Activated T-helper 2 cell treated with anti-CD3 and anti-CD28 coated beads, Interferon-gamma antibody, Interleukin-2, Interleukin-4, amounts not matched to agents 10 μg/mL and 5 μg/mL and 100 μg/mL, durations not matched to agents 14 hours and 24 hours and 36 hours (primary cell): ENCODE measurements at places on chromosomes 7 and 10.

DNA sequence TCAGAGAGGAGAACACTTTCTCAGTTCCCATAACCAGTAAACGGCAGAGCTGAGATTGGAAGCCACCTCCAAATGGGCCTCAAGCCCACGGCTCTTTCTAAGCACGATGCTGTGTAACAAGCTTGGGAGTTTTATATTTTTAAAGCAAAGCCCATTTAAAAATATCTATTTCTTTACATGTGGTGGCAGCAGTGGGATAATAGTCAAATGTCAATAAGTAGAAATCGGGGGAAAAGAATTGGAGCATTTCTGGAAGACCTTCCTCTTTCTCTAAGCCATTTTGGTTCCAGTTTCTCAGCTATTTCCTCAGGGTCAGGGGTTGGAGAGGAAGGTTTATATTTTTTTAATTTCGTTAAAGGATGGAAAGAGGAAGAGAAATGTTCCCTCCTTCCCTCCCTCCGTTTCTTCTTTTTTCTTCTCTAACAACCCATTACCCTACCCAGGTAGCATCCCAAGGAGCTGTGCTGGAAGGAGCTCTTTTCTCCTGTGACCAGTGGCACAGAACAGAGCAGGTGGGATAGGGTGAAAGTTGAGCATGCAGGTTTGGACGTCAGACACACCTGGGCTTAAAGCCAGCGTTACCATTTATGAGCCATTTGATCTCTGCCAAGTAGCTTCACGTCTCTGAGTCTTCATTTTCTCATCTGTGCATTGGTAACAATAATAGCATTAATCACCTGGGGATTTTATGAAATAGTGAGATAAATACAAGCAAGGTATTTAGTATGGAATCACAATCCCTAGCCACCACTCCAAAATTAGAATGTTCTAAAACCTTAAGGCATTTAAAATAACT, 515.7 kb downstream of the RPS24 start:
- H3K36me3 ChIP-seq: no peaks in the 10 kb centered on the region
- no peak for DNase-seq
- H3K4me1 ChIP-seq: peaks cover 2% of the 10 kb centered on the region
- no peak overlapping the region for H3K27ac ChIP-seq
- peaks cover 9% of the 10 kb centered on the region for H3K27me3 ChIP-seq

- no peaks in the 10 kb centered on the region for H3K27me3 ChIP-seq
- no peaks in the 10 kb centered on the region for H3K4me1 ChIP-seq
- no peak overlapping the region for H3K27ac ChIP-seq
- H3K36me3 ChIP-seq: no peaks in the 10 kb centered on the region
These were observed 91.8 kb downstream of the ARHGAP12 start for GRCh38 chr10:31836569-31837406.

- peaks cover 22% of the 10 kb centered on the region for H3K4me1 ChIP-seq
- no peaks in the 10 kb centered on the region for H3K27me3 ChIP-seq
- peaks cover 64% of the 10 kb centered on the region for H3K36me3 ChIP-seq
- DNase-seq: no peak
- no peak overlapping the region for H3K27ac ChIP-seq
These were observed 42.9 kb downstream of the MALSU1 start for GRCh38 chr7:23341846-23342598.

GRCh38 chr7:104848138-104848990, 165.6 kb upstream of the KMT2E start:
- peak; percentile 20 for DNase-seq
- H3K4me1 ChIP-seq: no peaks in the 10 kb centered on the region
- H3K27ac ChIP-seq: no peak overlapping the region
- H3K4me3 ChIP-seq: no peak overlapping the region
- no peaks in the 10 kb centered on the region for H3K36me3 ChIP-seq

DNA sequence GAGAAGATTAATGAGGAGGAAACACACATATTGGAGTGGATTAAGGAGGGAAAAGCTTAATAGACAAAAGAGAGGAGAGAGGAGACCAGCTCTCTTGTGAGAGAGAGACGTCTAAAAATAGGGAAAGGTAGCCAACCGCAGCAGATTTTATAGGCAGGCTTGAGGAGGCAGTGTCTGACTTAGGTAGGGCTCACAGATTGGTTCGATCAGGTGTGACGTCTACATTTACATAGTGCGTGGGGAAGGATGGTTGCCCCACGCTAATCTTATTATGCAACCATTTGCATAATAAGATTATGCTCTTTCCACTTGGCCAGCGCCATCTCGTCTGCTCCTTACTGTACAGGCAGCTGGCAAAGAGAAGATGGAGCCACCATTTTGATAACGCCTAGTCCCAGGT, 122.0 kb downstream of the MARCHF5 start:
- H3K4me1 ChIP-seq: peaks cover 3% of the 10 kb centered on the region
- H3K27me3 ChIP-seq: peaks cover 17% of the 10 kb centered on the region
- no peak for DNase-seq
- H3K36me3 ChIP-seq: no peaks in the 10 kb centered on the region
- H3K27ac ChIP-seq: no peak overlapping the region

- no peaks in the 10 kb centered on the region for H3K36me3 ChIP-seq
- no peak overlapping the region for H3K4me3 ChIP-seq
- peaks cover 20% of the 10 kb centered on the region for H3K27me3 ChIP-seq
- no peak for DNase-seq
- peaks cover 6% of the 10 kb centered on the region for H3K4me1 ChIP-seq
These were observed 224.5 kb upstream of the INHBA start for GRCh38 chr7:41927380-41927779.

DNA sequence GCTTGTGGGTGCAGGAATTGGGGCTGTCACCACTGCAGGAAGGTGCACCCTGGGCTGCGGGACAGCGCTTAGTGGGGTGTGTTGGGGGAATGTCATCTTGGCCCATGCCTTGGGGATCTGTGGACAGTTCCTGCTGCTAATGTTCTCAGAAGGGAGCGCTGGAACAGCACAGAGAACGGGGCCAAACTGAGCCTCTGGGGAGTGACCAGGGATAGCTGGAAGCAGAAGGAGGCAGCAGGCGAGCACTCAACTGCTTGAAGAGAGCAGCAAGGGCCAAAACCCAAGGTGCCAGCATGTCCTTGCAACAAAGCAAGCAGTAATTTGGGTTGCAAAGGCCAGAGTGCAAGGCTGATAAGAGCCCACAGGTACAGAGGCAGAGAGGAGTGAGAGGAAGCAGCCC, 31.3 kb upstream of the WDFY4 start:
- H3K27me3 ChIP-seq: peaks cover 28% of the 10 kb centered on the region
- DNase-seq: no peak
- no peaks in the 10 kb centered on the region for H3K36me3 ChIP-seq
- H3K4me3 ChIP-seq: no peak overlapping the region
- H3K27ac ChIP-seq: no peak overlapping the region

DNA sequence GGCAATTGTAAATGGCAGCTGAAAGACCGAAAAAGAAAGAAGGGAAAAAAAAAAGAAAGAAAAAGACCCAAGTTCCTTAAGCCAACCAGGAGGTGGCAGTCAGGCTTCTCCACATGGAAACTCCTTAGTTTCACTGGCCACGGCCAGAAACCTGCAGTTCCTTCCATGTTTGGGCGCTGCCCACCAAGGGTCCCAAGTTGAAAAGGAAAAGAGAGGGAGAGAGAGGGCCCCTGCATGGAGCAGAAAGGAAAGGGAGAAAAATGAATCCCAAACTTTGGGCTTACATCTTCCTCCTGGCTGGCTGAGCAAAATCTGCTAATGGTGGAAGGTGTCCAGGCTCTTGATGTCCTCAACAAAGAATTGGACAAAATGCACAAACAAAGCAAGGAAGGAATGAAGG, 31.8 kb upstream of the ABCA13 start:
- no peak overlapping the region for H3K4me3 ChIP-seq
- DNase-seq: no peak
- H3K27me3 ChIP-seq: peaks cover 22% of the 10 kb centered on the region
- no peaks in the 10 kb centered on the region for H3K36me3 ChIP-seq

DNA sequence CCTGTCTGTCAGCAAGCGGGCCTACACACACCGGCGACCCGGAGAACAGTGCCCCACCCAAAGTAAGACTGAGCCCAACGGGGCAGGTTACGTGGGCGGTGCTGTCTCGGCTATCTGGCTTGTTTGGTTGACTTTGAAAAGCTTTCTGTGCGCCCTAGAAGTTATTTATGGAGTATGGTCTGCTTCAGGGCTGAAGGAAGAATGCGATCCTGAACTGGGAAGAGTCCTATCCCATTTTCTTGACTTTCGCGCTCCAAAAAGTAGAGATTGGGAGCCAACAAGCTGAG, 1.5 kb downstream of the INA start:
- DNase-seq: no peak
- H3K27ac ChIP-seq: no peak overlapping the region

- peaks cover 6% of the 10 kb centered on the region for H3K4me1 ChIP-seq
- no peak overlapping the region for H3K27ac ChIP-seq
- no peak overlapping the region for H3K4me3 ChIP-seq
- no peak for DNase-seq
- peaks cover 10% of the 10 kb centered on the region for H3K36me3 ChIP-seq
These were observed 53.0 kb downstream of the KLRG2 start for GRCh38 chr7:139430443-139430842.

GRCh38 chr10:52442576-52442975, 128.5 kb downstream of the DKK1 start:
- no peak overlapping the region for H3K27ac ChIP-seq
- H3K4me3 ChIP-seq: no peak overlapping the region
- no peak for DNase-seq
- H3K27me3 ChIP-seq: no peaks in the 10 kb centered on the region

DNA sequence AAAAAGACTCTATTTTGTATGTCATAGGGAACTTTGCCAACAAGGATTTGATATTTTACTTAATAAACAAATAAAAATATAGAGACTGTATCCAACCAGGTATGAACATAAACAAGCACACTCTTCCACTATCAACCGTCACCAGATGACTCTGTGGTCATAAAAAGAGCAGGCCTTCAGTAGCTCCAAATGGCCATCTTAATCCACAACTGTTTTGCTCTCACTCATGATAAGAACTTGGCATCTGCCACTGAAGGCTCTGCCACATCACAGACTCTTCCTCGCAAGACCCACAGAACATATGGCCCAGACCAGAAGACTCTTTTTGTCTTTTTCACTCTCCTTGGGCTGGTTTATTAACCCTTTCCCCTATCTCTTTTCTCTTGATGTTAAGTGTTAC, 98.7 kb upstream of the POM121L12 start:
- H3K27ac ChIP-seq: no peak overlapping the region
- no peaks in the 10 kb centered on the region for H3K4me1 ChIP-seq
- H3K4me3 ChIP-seq: no peak overlapping the region
- H3K27me3 ChIP-seq: no peaks in the 10 kb centered on the region
- no peak for DNase-seq

- no peaks in the 10 kb centered on the region for H3K27me3 ChIP-seq
- peaks cover 31% of the 10 kb centered on the region for H3K4me1 ChIP-seq
- DNase-seq: no peak
- H3K36me3 ChIP-seq: peaks cover 70% of the 10 kb centered on the region
- no peak overlapping the region for H3K27ac ChIP-seq
These were observed 358.7 kb downstream of the ELMO1 start for GRCh38 chr7:37089972-37090371.

DNA sequence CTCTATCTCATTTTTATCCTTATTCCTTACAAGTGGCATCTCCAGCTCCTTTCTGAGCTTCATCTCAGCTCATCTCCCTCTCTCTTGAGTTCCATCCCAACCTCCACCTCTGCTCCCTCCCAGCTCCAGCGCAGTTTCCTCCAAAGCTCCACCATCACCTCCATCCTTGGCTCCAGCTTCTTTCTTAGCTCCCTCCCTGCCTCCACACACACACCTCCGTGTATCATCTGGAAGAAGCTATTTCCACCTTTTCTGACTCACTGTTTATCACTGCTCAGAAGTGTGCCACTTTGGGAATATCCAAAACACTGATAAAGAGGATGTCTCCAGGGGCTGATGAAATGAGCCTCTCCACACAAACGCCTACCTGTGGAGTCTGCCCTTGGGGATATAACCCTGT, 481.4 kb downstream of the PTPRN2 start:
- no peaks in the 10 kb centered on the region for H3K36me3 ChIP-seq
- no peaks in the 10 kb centered on the region for H3K27me3 ChIP-seq
- no peak for DNase-seq
- H3K4me3 ChIP-seq: no peak overlapping the region
- H3K27ac ChIP-seq: no peak overlapping the region
- H3K4me1 ChIP-seq: no peaks in the 10 kb centered on the region

DNA sequence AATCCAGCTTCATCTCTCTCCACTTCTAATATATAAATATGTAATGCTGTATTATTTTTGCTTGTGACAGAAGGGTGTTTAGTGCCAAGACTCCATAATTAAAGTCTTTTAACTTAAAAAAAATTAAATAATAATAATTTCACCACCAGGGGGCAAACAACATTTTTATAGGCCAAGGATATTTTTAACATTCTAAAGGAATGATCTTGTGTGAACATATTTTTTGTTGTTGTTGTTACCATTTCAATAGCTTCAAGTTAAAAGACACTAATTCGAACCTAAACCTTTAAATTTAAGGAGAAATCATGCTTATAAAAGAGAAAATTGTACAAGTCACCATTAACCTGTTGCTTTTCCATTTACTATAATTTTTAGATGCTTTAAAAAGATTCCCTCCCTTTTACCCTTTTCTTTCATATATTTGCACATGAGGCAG, 7.5 kb upstream of the DNAJC1 start:
- no peak for DNase-seq
- H3K4me1 ChIP-seq: peaks cover under 1% of the 10 kb centered on the region
- H3K4me3 ChIP-seq: no peak overlapping the region
- H3K27me3 ChIP-seq: peaks cover 27% of the 10 kb centered on the region
- H3K36me3 ChIP-seq: no peaks in the 10 kb centered on the region

DNA sequence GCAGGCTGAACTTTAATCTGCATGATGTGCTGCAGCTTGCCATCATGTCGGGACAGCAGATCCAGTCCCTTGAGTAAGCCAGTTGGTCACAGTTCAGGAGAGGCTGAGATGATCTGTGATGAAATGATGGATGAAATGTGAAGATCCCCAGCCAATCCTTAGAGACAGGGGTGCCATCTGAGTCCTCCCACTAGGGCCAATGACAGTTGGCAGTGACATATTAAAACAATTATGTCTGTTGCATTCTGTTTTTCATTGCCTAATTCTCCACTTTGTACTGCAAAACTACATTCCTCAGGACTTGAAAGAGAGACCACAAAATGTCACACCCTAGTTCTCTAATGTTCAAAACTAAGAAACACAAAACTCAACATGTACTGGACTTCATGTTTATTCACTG, 66.3 kb upstream of the CAV2 start:
- H3K27me3 ChIP-seq: no peaks in the 10 kb centered on the region
- H3K27ac ChIP-seq: no peak overlapping the region
- no peaks in the 10 kb centered on the region for H3K36me3 ChIP-seq
- no peaks in the 10 kb centered on the region for H3K4me1 ChIP-seq

GRCh38 chr7:41886262-41886900, 183.5 kb upstream of the INHBA start:
- H3K27me3 ChIP-seq: no peaks in the 10 kb centered on the region
- peaks cover 22% of the 10 kb centered on the region for H3K36me3 ChIP-seq
- no peak overlapping the region for H3K4me3 ChIP-seq
- DNase-seq: no peak
- H3K4me1 ChIP-seq: peaks cover 64% of the 10 kb centered on the region
- no peak overlapping the region for H3K27ac ChIP-seq

- no peak overlapping the region for H3K4me3 ChIP-seq
- no peaks in the 10 kb centered on the region for H3K36me3 ChIP-seq
- H3K27ac ChIP-seq: no peak overlapping the region
- H3K27me3 ChIP-seq: no peaks in the 10 kb centered on the region
- DNase-seq: no peak
These were observed 628.7 kb downstream of the TYW1 start for GRCh38 chr7:67625257-67625737.
